ENCODE measurements at places on chromosomes 12 and 14. TPM values are rescaled to one million over a fixed set of nuclear protein-coding genes. Genes with fewer than 3 reads are reported as not detected.

The TROAP gene
- total RNA-seq, result 4.8 TPM

The IL26 gene
- not detected for total RNA-seq

The CD63 gene
- total RNA-seq, result 408 TPM

The BTG1 gene
- total RNA-seq, result 250 TPM

The ZDHHC22 gene
- not detected for total RNA-seq

The KRT8 gene
- total RNA-seq, result 37.9 TPM

The RNASE3 gene
- total RNA-seq, result not detected

The SMCO2 gene
- not detected for total RNA-seq

The CCDC184 gene
- total RNA-seq, result 0.22 TPM

The TAS2R31 gene
- total RNA-seq, result not detected

The SPRYD3 gene
- total RNA-seq, result 28.7 TPM

The HSPB8 gene
- 93.8 TPM for total RNA-seq

The DACT1 gene
- 4.3 TPM for total RNA-seq

The POLE2 gene
- 1.2 TPM for total RNA-seq
